ENCODE measurements at places on chromosomes 16 and 17. TPM values are rescaled to one million over a fixed set of nuclear protein-coding genes. Genes with fewer than 3 reads are reported as not detected.

GRCh38 chr17:82675476-82676245 lies 22.8 kb downstream of the RAB40B start:
- H3K27me3 ChIP-seq = no peaks in the 10 kb centered on the region
- no peak overlapping the region for H3K4me3 ChIP-seq
- no peaks in the 10 kb centered on the region for H3K36me3 ChIP-seq
- no peak overlapping the region for H3K27ac ChIP-seq
- no peaks in the 10 kb centered on the region for H3K4me1 ChIP-seq

DNA sequence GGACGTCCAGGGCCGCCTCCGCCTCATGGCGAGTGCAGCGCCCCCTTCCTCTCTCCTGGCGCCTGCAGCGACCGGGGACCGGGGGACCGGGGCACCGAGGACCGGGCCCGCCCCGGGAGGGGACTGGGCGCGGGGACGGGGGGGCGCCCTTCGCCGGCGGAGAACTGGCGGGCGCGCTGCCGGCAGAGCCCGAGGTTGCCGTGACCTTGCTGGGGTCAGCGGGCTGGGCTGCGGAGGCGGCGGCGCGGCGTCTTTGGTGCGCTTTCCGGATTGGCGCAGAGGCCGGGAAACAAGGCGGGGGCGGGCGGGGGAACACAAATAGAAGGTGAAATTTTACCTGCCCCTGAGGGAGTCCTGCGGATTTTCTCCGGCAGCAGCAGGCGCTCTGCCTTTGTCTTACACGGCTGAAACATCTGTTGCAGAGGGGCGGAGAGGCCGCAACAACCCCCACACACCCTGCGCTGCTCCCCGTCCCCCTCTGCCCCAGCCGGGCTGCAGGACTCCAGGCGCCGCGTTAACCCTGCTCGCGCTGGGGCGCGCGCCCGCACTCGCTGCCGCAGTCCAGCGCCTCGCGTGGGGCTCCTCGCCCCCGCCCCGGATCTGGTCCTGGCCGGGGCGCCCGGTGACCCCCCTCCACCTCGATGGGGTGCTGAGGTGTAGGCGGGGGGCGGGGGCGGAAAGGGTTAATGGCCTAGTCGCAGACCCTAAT lies 53.5 kb downstream of the SREBF1 start:
- H3K36me3 ChIP-seq = no peaks in the 10 kb centered on the region
- H3K4me3 ChIP-seq = peak overlapping the region; percentile 47
- peak; percentile 78 for DNase-seq
- peaks cover 20% of the 10 kb centered on the region for H3K4me1 ChIP-seq
- H3K27me3 ChIP-seq = peaks cover 5% of the 10 kb centered on the region

- H3K4me1 ChIP-seq = no peaks in the 10 kb centered on the region
- H3K4me3 ChIP-seq = no peak overlapping the region
- H3K27me3 ChIP-seq = no peaks in the 10 kb centered on the region
- H3K27ac ChIP-seq = no peak overlapping the region
- DNase-seq = no peak
- no peaks in the 10 kb centered on the region for H3K36me3 ChIP-seq
Observed at GRCh38 chr17:61002316-61002736, 324.7 kb downstream of the BCAS3 start.

Gene TMEM235
- total RNA-seq = not detected

- H3K4me1 ChIP-seq = no peaks in the 10 kb centered on the region
- H3K27me3 ChIP-seq = no peaks in the 10 kb centered on the region
- no peaks in the 10 kb centered on the region for H3K36me3 ChIP-seq
- no peak for DNase-seq
- H3K27ac ChIP-seq = no peak overlapping the region
Observed at GRCh38 chr17:44736551-44737240, 22.1 kb upstream of the ADAM11 start.

Gene KRT20
- total RNA-seq = 1,735 TPM

Gene HASPIN
- total RNA-seq = 2.6 TPM

DNA sequence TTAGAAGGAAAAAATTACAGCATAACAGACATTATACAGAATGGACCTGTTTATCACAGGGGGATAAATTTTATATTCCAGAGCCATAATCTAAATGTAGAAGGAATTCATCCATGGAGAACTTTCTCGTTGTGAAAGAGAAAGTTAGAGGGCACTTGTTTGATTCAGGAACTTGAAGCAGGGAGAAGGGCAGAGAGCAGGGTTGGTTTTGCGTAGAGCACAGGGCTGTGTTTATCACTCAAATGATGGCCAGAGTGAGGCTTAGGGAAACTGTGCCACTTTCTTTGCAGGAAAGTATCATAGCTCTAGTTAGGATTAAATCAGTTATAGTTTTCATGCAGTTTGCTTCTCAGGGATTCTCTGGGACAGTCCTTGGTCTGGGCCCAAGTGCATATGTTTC lies 29.1 kb upstream of the MED13 start:
- DNase-seq = no peak
- H3K27me3 ChIP-seq = no peaks in the 10 kb centered on the region
- no peaks in the 10 kb centered on the region for H3K4me1 ChIP-seq
- H3K36me3 ChIP-seq = no peaks in the 10 kb centered on the region
- no peak overlapping the region for H3K4me3 ChIP-seq
- H3K27ac ChIP-seq = no peak overlapping the region

GRCh38 chr16:52528393-52529065 lies 18.4 kb downstream of the TOX3 start:
- H3K27ac ChIP-seq = no peak overlapping the region
- H3K4me1 ChIP-seq = no peaks in the 10 kb centered on the region
- no peak overlapping the region for H3K4me3 ChIP-seq
- no peak for DNase-seq
- H3K27me3 ChIP-seq = no peaks in the 10 kb centered on the region

DNA sequence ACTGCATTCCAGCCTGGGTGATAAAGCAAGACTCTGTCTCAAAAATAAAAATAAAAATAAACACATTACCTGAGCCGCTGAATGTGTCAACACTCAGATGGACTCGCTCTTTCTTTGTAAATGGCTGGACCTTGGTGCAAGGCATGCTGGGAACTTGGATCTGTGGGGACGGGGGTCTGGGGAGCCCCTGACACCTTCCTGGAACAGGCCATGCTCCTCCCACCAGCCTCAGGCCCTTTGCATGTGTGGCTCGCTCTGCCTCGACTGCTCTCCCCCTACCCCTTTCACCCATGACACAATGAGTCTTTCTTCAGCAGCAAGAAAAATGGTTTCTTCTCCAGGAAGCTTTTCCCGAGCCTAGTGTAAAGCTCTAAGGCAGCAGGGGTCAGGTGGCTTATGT lies 94.0 kb upstream of the CDH5 start:
- no peaks in the 10 kb centered on the region for H3K36me3 ChIP-seq
- DNase-seq = peak; percentile 6
- H3K4me3 ChIP-seq = no peak overlapping the region
- H3K27ac ChIP-seq = no peak overlapping the region
- no peaks in the 10 kb centered on the region for H3K27me3 ChIP-seq

- H3K27me3 ChIP-seq = no peaks in the 10 kb centered on the region
- H3K36me3 ChIP-seq = no peaks in the 10 kb centered on the region
- H3K27ac ChIP-seq = no peak overlapping the region
- no peak overlapping the region for H3K4me3 ChIP-seq
Observed at GRCh38 chr17:10477701-10478100, 8.3 kb upstream of the MYH4 start.

Gene CMTM1
- total RNA-seq = 5.1 TPM

DNA sequence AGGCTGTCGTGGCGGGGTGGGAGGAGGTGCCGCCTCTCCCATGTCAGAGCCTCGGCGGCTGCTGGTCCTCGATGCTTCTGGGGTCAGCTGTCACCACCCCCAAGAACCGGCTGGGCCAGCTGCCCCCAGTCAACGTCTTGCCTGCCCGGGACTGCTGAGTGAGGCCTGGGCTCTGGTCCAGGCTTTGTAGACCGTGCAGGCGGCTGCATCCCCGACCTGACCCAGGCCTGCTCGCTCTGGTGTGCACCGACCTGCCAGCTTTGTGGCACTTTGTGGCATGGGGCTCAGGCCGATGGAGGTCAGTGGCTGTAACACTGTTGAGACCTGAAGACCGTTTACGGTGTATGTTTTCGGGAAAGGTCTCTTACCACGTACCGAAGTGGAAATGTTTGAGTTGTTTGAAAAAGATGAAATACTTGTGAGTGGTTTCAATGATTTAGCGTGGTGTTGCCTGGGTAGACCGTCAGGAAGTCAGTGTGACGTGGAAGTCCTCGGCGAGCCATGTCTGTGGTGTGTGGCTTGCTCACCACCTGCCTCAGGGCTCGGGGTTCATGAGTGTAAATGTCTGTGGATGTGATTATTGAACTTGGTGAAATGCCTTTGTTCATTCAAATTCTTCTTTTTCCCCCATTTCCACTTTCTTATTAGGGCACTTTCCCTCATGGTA lies 53.2 kb upstream of the ZNF750 start:
- H3K27ac ChIP-seq = peak overlapping the region; percentile 6
- DNase-seq = no peak
- no peaks in the 10 kb centered on the region for H3K27me3 ChIP-seq
- peaks cover 7% of the 10 kb centered on the region for H3K4me1 ChIP-seq
- H3K36me3 ChIP-seq = no peaks in the 10 kb centered on the region

Gene MILR1
- total RNA-seq = 2.0 TPM

DNA sequence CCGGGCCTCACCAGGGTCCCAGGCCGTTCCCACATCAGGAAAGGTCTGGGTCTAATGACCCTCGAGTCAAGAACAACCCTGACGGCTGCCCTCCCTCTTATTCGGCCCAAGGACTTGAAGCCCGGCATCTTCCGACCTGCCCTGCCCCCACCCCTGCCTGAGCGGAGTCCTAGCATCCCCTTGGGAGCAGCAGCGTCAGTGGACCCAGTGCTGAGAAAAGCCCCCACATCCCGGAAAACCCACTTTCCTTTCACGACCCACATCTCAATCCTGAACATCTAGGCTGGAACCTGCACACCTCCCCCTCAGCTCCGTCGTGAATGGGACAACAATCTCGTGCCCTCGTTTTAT lies 769 bp downstream of the TMEM88 start:
- H3K36me3 ChIP-seq = peaks cover 7% of the 10 kb centered on the region
- peak overlapping the region; percentile 95 for H3K27ac ChIP-seq
- peak overlapping the region; percentile 10 for H3K4me3 ChIP-seq
- no peaks in the 10 kb centered on the region for H3K27me3 ChIP-seq
- peaks cover 20% of the 10 kb centered on the region for H3K4me1 ChIP-seq
- DNase-seq = no peak

- H3K27ac ChIP-seq = peak within 1 kb of the TSS; percentile 91
- peak within 1 kb of the TSS; percentile 63 for H3K4me3 ChIP-seq
- H3K36me3 ChIP-seq = no peaks in the 10 kb centered on the region
- peak; percentile 77 for DNase-seq
Observed at GRCh38 chr17:62478424-62478879, at the start of gene TLK2. Gene TLK2 (plus strand): TSS chr17:62478825. CDS start chr17:62481126, 2,301 bp downstream.

Gene LRRC46
- total RNA-seq = 0.21 TPM

GRCh38 chr17:41614098-41614497 lies 1.5 kb upstream of the KRT16 start:
- no peaks in the 10 kb centered on the region for H3K4me1 ChIP-seq
- no peaks in the 10 kb centered on the region for H3K27me3 ChIP-seq
- no peaks in the 10 kb centered on the region for H3K36me3 ChIP-seq
- no peak overlapping the region for H3K4me3 ChIP-seq
- DNase-seq = no peak

DNA sequence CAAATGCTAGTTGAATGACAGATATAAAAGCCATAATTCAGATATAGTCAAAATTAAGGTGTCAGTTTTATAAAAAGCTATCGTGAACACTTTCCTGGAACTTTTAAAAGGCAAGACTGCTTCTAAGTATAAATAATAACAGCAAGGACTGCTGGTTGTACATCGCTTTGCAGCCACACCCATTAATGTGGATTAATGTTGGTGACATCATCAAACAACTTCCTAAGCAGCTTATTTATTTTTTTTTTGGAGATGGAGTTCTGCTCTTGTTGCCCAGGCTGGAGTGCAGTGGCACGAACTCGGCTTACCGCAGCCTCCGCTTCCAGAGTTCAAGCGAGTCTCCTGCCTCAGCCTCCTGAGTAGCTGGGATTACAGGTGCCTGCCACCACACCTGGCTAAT lies 4.6 kb downstream of the GNA13 start:
- no peak overlapping the region for H3K4me3 ChIP-seq
- no peaks in the 10 kb centered on the region for H3K4me1 ChIP-seq
- H3K27me3 ChIP-seq = no peaks in the 10 kb centered on the region
- DNase-seq = no peak
- no peak overlapping the region for H3K27ac ChIP-seq
- peaks cover 5% of the 10 kb centered on the region for H3K36me3 ChIP-seq

- DNase-seq = no peak
- no peaks in the 10 kb centered on the region for H3K36me3 ChIP-seq
- H3K27me3 ChIP-seq = peaks cover 9% of the 10 kb centered on the region
Observed at GRCh38 chr17:37735165-37735564, 9.7 kb downstream of the HNF1B start.
